ENCODE measurements at places on chromosomes 4 and X.

GRCh38 chrX:80285131-80285773 lies 135.0 kb upstream of the TENT5D start:
- DNase-seq: no peak

- DNase-seq: no peak
Measured at GRCh38 chrX:115367455-115367854, 77.9 kb downstream of the LUZP4 start.

DNA sequence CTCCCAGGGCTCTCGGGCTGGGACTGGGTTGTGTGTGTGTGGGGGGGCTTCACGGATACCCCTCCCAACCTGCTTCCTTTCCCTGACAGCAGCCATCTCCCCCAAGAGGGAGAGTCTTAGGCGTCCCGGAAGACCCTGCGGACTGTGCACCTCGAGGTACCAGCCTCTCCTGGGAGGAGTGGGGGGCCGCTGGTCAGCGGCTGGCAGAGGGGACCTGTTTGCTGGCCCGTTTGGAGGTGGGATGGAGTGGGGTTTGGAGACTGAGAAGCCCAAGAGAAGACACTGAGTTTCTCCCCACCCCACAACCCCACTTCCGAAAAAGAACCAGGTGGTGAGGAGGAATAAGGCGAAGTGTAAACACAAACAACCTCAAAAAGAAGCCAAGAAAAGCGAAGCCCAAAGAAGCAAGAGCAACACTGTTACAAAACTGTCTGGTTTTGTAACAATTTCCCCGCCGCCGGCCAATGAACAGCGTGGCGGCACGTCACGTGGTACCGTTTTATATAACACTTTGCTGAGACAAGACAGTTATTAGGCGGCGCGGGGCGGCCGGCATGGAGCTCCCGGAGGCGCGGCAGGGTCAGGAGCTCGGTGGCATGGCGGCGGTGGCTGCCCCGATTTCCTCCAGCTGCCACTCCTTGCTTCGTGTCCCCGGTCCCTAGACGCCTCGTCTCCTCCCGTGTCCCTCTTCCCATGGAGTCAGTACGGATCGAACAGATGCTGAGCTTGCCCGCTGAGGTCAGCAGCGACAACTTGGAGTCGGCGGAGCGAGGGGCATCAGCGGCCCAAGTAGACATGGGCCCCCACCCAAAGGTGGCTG lies at the start of gene LONRF3:
LONRF3 (plus strand) TSS at position 531 of the 820 bp plus-strand sequence; CDS start at position 694, 163 bp downstream.
- no peak for DNase-seq

- DNase-seq: no peak
Measured at GRCh38 chrX:71225009-71225408, 2.0 kb downstream of the GJB1 start.

DNA sequence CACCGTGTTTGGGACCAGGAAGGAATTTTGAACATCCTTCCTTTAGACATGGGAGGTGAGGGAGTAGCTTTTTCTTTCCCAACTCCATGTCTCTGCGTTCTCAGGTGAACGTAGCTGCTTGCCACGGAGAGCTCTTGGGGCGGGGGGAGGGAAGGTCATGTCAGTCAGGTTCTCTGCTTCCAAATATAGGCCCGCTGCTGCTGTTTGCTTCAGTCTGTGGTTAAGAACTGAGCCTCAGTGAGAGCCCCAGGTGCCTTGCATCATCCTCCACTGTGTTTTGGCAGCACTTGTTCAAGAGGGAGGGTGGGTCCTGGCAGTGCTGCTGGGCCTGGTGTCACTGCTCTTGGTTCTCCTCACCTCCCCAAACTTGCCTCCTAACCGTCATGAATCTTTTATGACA lies 46.5 kb downstream of the HADH start:
- peak; percentile 36 for DNase-seq

DNA sequence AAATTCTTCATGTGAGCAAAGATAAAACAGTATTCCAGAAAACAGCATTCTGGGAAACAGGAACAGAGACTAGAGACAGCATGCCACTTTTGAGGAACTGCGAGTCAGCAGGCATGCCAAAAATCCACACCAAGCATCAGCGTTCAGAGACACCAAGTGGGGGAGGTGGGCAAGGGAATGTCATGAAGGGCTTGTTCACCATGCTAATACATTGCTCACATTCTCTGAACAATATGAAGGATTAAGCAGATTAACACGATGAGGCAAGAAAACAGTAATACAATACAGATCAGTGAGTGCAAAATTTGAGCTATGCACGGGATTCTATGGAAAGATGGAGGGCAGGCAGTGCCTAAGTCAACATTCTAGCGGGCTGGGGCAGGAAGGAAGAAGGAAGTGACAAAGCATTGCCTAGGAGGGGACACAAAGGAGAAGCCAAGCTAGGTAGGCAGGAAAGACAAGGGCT lies 278.3 kb downstream of the FBXW7 start:
- DNase-seq: no peak

DNA sequence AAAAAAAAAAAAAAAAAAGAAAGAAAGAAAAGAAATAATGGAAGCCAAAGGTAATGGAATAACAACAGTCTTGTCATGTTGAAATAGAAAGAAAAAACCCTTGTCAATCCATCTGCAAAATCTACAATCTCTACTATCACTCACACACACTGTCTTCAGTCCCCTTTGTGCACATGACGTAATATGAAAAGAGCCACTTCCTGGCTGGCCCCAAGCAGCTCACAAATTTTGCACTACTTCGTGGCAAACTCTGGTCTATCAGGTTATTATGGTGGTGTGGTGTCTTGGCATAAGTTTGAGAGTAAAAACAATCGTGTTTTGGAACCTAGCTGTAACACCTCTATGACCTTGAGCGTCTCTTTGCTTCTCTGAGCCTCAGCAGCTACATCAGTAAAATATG lies 8.3 kb upstream of the AFAP1 start:
- DNase-seq: no peak

GRCh38 chrX:9662148-9662547 lies 103.5 kb downstream of the GPR143 start:
- DNase-seq: no peak

All from GM19239 (cell line).